Activated naive CD4-positive, alpha-beta T cell treated with anti-CD3 and anti-CD28 coated beads for 36 hours (primary cell): ENCODE measurements at places on chromosomes 16 and 17.

GRCh38 chr17:67613961-67614360, 103.8 kb upstream of the NOL11 start:
- peak; percentile 38 for DNase-seq

GRCh38 chr17:35094902-35095301, 24.8 kb downstream of the RAD51D start:
- no peak for DNase-seq

DNA sequence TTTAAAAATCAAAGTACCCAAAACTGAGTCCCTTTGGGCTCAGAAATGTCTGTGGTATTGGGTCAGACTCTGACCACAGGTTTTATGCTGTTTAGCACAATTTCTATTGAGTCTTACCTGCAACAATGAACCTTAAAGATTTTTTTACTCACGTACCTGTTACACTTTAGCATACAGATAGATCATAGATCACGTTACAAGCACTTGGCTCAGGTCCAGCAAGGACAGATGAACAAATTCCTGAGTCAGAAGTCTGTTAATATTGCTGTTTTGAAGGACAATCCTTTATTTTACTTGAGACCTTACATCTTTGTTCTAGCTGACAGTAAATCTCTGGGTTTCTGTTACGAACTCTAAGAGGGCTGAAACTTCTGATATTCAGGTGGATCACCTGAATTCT, 12.8 kb downstream of the SLC7A6OS start:
- no peak for DNase-seq

DNA sequence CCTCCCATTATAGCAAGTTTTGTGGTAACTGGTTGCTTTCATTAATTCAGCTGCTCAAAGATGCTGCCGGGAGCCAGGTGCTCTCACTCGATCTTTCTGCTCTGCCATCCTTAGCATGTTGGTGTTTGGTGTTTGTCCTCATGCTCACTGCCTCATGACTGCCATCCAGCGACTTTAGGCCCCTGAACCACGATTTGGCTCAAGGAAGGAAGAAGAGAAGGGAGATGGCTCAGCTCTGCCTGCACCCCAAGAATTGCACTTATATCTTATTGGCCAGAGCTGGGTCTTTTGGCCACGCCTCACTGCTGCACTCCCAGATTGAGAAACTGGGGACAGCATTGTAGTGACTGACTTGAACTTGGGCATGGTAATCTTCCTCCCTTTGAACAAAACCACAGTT, 52.7 kb downstream of the ARSG start:
- DNase-seq, result peak; percentile 18

DNA sequence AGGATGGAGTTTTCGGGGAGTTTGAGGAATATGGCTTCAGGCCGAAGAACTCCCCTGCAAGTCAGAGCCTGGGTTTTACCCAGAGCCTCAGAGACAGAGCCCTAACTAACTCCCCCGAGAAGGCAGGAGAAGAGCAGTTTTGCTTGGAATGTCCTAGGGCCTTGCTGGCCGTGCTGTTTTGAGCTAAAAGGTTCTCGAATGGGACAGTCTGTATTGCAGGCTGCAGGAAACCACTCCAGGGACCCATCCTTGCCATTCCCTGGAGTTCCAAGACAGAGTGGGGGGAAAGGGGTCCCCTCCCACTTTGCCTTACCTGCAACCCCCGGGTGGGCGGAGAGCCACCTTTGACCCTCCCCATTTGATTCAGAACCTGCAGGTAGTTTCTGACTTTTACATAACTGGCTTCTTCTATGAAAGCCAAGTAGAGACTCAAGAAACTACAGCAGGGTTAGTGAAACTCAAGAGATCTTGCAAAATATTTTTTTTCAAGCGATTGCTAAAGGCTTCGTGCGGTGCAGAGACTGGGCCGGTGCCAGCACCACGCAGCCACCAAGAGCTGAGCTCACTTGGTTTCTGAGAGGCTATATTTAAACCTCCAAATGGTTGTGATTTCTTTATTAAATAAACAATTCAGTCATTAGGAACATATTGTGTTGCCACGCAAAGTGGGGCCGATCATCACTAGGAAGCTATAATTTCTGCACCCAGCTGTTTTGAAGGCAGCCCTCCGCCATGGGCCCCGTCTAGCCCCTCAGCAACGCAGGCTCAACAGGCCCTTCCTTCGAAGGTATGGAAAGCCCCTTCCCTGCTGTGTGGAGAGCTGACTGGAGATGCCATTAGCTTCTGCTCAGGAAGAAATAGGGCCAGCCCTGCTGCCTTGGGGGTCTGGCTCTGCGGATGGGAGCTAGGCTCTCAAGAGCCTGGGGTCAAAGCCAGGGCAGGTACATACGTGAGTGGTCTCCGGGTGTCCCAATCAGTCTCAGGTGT, 223.0 kb downstream of the NTN1 start:
- no peak for DNase-seq

DNA sequence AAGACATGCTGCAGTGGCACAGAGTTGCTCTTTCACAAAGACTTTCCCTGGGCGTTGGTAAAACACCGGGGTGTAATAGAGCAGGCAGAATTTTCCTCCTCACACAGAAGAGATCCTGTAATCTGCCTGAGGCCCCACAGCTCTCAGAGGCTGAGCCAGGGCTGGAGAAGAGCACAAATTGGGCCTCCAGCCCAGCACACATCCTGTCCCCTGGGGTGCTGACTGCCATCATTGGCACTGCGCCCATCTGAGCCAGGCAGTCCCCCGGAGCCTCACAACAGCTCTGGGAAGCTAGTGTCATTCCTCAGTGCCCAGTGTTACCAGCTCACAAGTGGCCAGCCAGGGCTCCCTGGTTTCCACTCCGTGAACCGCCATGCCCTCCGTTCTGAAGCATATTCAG, 119.4 kb downstream of the SOCS1 start:
- no peak for DNase-seq

GRCh38 chr16:54953461-54953860, 22.8 kb downstream of the IRX5 start:
- no peak for DNase-seq

DNA sequence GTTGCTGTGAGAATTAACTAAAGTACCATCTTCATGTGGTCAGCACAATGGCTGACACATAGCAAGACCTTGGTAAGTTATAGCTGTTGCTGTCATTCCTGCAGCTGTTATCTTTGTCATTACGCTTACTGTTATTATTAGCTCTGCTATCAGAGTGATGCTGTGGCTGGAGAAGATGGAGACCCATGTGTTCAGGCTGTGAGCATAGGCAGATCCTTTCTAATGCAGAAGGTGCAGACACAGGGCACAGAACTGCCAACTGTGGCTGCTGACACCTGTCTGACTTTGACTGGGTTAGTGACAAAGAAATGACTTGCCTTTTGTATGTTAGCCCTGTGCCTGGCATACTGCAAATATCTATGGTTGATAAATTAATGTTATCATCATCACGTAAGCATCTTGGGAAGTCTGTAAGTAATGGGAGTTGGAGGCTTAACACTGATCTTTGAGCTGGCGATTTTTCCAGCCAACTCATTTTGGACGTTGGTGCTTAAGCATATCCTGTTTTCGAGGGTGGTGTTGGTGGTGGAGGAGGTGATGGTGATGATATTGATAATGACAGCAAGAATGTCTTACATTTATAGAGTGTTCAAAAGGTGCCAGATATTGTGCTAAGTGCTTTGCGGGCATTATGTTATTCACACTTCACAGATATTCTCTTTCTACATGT, 695.3 kb downstream of the WWOX start:
- no peak for DNase-seq

DNA sequence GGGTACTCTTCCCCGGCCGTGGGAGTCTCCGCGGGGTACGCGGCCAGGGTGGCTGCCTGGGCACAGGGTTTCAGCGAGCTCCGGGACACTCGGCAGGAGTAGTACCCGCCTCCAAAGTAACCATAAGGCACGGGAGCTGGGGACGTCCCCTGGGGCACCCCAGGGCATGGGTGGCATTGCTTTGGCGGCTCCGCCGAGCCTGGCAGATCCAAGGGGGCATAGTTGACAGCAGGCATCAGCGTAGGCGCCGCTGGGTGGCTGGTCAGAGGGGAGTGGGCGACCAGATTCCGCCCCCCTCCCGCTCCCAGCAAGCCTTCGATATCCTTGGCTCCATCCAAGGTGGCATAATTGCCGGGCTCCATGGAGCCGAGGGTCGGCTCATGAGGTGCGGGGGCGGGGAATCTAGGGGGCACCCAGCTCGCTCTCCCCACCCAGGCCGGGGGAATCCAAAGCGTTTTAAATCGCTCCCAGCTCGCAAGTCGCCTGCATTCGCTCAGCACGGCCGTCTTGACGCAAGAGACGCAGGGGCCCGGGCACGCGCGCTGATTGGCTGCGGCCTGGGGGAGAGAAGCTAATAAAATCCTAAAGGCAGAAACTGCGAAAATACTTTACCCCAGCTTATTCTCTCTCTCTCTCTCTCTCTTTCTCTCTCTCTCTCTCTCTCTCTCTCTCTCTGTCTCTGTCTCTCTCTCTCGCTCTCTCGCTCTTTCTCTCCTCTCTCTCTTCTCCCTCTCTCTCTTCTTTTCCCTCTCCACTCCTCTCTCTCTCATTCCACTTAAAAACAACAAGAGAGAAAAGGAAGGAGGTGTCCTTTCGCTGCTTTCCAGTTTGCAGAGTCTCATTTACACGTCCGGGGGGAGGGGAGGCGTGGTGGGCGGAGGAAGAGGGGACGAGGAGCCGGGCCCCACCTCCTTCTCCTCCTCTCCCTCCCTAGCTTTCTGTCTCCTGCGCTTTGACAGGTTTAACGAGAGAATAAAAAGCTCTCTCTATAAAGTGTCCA, at the start of gene HOXB13:
TSS of gene HOXB13 (minus strand) at position 519 of the 1,000 bp plus-strand sequence. CDS start at position 362, 157 bp downstream.
- peak; percentile 56 for DNase-seq

DNA sequence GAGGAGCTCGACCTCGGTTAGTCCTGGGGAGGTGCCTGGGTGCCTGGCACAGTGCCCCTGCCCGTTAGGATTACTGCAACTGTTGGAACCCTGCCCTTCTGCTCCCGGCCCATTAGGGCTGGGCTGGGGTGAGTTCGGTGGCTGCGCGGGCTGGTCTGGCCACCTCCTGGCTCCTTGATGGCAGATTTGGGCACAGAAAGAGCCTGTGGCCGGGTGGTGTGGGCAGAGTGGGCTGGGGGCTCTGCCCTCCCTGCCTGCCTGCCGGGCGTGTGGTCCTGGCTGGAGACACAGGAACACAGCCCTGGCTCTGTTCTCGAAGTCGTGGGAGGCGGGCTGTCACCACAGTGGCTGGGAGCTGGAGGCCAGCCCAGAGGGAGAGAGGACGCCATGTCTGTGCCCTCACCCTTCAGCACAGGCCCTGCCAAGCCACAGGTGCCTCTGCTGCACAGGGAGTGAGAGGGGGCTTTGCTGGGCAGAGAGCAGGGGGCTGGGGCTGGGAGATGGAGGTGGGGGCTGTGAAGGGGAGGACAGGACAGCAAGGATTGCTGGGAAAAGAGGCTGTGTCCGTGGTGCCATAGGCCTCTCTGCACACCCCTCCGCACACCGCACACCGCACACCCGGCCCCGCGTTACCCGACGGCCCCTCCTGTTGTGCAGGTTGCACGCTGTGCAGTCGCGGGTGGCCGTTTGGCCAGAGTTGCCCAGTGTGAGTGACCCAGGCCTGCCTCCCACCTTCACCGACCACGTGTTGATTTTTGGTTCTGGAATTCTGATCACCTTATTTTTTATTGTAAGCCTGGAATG, 236.6 kb upstream of the GSE1 start:
- no peak for DNase-seq

GRCh38 chr17:74736513-74737298, at the start of gene RAB37:
Gene RAB37, plus strand, starts transcription at chr17:74737256. Its CDS starts 17 bp downstream, at chr17:74737273.
- DNase-seq, result no peak

GRCh38 chr17:10702574-10702973, 5.2 kb downstream of the ADPRM start:
- DNase-seq, result no peak

DNA sequence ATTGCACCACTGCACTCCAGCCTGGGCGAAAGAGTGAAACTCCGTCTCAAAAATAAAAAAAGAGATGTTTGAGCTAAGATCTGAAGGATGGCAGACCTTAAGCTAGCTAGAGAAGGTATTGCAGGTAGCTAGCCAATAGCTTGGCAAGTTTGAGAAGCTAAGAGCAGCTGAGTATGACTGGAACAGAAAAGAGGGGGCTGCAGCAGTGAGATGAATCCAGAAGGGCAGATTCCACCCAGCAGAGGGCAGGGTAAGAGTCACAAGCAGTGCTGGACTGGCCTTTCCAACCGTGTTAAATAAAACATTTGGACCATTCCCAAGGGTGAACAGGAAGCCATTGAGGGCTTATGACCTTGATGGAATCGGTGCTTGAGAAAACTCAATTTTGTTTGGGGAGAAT, 5.7 kb upstream of the PHAF1 start:
- no peak for DNase-seq

DNA sequence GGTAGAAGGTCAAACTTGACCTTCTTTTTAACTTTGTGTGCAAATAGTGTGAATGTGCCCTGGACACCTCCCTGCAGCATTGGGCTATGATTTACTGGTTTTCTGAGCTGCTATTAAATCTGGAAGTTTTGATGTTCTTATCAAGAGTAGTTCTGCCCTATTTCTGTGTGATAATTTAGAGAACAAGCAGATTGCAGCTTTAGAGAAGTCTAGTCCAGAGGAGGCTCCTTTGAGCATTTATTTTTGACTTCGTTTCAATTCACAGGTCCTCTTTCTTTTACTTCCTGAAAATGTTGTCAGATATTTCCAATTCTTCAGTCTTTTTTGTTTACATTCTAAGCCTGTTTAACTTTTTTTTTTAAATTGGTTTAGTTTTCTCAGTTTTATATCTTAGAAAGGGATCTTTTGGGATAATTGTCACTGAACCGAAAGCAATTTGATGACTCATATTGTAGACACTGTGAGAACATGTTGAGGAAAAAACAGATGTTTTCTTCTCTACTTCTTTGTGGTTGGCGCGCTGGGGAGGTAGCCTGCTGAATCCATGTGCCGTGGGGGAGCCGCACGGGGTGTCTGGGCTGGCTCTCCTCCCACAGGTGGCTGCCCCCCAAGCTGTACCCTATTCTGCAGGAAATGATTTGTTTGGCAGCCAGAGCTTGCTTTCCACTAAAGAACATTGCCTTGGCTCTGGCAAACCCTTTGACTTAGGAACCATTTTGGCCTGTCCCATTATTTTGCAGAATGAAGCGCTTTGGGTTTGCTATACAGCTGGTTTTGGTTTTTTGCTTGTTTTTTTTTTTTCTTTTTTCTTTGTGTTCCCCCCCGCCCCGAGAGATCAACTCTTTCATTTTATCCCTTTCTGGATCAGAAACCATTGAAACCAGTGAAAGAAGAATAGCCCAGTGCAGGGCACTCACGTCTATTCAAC, 53.4 kb downstream of the MFSD11 start:
- peak; percentile 70 for DNase-seq

- DNase-seq, result no peak
Observed at GRCh38 chr17:82242977-82243647, 14.3 kb downstream of the SLC16A3 start.

- peak; percentile 34 for DNase-seq
Observed at GRCh38 chr16:1613211-1613622, 1.1 kb downstream of the CRAMP1 start.

- DNase-seq, result no peak
Observed at GRCh38 chr17:40072735-40073346, 10.1 kb downstream of the THRA start.

- DNase-seq, result no peak
Observed at GRCh38 chr16:87541147-87541871, 48.5 kb upstream of the ZCCHC14 start.

GRCh38 chr17:77494664-77495435, 354.1 kb downstream of the SEC14L1 start:
- peak; percentile 81 for DNase-seq

- no peak for DNase-seq
Observed at GRCh38 chr17:36498155-36498554, 11.7 kb downstream of the ZNHIT3 start.

GRCh38 chr17:65054602-65055001, 1.9 kb downstream of the GNA13 start:
- DNase-seq, result no peak

GRCh38 chr16:31380201-31380600, 12.9 kb upstream of the ITGAD start:
- DNase-seq, result no peak
